Activated CD4-positive, alpha-beta T cell treated with anti-CD3 and anti-CD28 coated beads, Interleukin-2, amount 10 ng/mL, durations not matched to agents 7 days and 5 days (primary cell): ENCODE measurements at places on chromosomes 7 and 10.

GRCh38 chr7:143499743-143500348 is 22.2 kb downstream of the TAS2R41 start:
- H3K27ac ChIP-seq: no peak overlapping the region
- H3K36me3 ChIP-seq: no peaks in the 10 kb centered on the region
- no peaks in the 10 kb centered on the region for H3K27me3 ChIP-seq
- DNase-seq: no peak
- H3K4me3 ChIP-seq: no peak overlapping the region

- H3K27me3 ChIP-seq: no peaks in the 10 kb centered on the region
- no peaks in the 10 kb centered on the region for H3K36me3 ChIP-seq
- DNase-seq: no peak
- H3K27ac ChIP-seq: no peak within 1 kb of the TSS
- H3K4me1 ChIP-seq: peaks cover 11% of the 10 kb centered on the region
Measured at GRCh38 chr7:2476298-2476697, at the start of gene GRIFIN. Gene GRIFIN, minus strand, starts transcription at chr7:2476398. Its CDS starts 15 bp downstream, at chr7:2476383.

DNA sequence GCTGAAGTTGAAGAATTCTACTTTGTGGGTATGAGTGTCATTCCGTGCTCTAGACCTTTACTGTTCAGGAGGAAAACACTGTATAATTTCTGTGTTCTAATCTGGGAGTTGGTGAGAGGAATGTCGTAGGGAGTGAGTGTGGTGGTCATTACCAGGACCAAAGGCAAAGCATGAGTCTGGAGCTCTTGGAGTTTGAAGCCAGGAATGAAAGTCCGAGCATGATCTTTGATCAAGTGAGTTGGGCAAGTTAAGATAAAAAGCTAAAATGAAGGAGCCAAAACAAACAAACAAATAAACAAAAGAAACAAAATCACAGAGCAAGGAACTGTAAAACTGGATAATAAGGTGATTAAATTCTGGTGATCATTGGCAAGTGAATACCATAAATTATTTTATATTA is 161.4 kb downstream of the AGMO start:
- no peak overlapping the region for H3K27ac ChIP-seq
- H3K36me3 ChIP-seq: no peaks in the 10 kb centered on the region
- H3K4me3 ChIP-seq: no peak overlapping the region
- H3K27me3 ChIP-seq: no peaks in the 10 kb centered on the region
- DNase-seq: no peak

- peak overlapping the region; percentile 79 for H3K4me3 ChIP-seq
- H3K4me1 ChIP-seq: peaks cover 48% of the 10 kb centered on the region
- H3K36me3 ChIP-seq: peaks cover 2% of the 10 kb centered on the region
- H3K27me3 ChIP-seq: no peaks in the 10 kb centered on the region
- H3K27ac ChIP-seq: peak overlapping the region; percentile 92
Measured at GRCh38 chr7:94510582-94511496, 1.2 kb downstream of the CASD1 start.

GRCh38 chr7:152521420-152522337 is 85.9 kb upstream of the KMT2C start:
- no peaks in the 10 kb centered on the region for H3K27me3 ChIP-seq
- H3K36me3 ChIP-seq: no peaks in the 10 kb centered on the region
- no peaks in the 10 kb centered on the region for H3K4me1 ChIP-seq
- no peak overlapping the region for H3K27ac ChIP-seq
- no peak for DNase-seq

GRCh38 chr7:115146148-115146547 is 224.3 kb downstream of the MDFIC start:
- H3K36me3 ChIP-seq: no peaks in the 10 kb centered on the region
- H3K27ac ChIP-seq: no peak overlapping the region
- H3K27me3 ChIP-seq: peaks cover 8% of the 10 kb centered on the region
- no peaks in the 10 kb centered on the region for H3K4me1 ChIP-seq

GRCh38 chr10:77741746-77742145 is 104.1 kb upstream of the KCNMA1 start:
- no peak for DNase-seq
- peaks cover 5% of the 10 kb centered on the region for H3K27me3 ChIP-seq
- H3K36me3 ChIP-seq: no peaks in the 10 kb centered on the region

- H3K4me3 ChIP-seq: no peak overlapping the region
- H3K27me3 ChIP-seq: peaks cover 5% of the 10 kb centered on the region
- H3K4me1 ChIP-seq: no peaks in the 10 kb centered on the region
- H3K36me3 ChIP-seq: peaks cover 2% of the 10 kb centered on the region
- H3K27ac ChIP-seq: no peak overlapping the region
Measured at GRCh38 chr7:149348758-149349369, 86.9 kb downstream of the ZNF783 start.

DNA sequence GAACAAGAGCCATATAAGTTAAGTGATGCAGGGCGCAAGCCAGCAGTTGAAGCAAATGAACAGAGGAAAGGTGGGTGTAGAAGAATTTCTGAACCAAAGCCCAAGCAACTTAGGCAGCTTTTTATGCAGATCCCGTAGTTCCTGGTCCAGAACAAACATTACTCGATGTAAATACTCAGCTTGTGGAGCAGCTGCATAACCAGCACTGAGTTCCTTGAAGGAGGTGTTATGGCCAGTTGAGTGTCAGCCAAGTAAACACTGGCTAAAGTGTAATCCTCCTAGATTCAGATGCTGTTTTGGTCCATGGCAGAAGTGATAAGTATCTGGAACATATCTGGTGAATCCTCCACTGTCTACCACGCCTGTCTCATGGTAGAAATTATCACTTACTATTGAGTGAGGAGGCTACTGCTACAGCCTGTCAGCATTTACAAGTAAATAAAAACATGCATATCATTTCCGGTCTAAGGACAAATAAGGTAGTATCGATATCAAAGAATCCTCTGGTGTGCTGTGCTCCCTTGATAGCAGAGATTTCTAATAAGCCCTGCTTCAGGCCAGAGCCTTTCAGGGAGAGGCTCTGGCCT is 213.9 kb downstream of the DYNC1I1 start:
- H3K4me3 ChIP-seq: no peak overlapping the region
- no peak for DNase-seq
- H3K27ac ChIP-seq: no peak overlapping the region
- peaks cover 5% of the 10 kb centered on the region for H3K27me3 ChIP-seq
- H3K36me3 ChIP-seq: no peaks in the 10 kb centered on the region

DNA sequence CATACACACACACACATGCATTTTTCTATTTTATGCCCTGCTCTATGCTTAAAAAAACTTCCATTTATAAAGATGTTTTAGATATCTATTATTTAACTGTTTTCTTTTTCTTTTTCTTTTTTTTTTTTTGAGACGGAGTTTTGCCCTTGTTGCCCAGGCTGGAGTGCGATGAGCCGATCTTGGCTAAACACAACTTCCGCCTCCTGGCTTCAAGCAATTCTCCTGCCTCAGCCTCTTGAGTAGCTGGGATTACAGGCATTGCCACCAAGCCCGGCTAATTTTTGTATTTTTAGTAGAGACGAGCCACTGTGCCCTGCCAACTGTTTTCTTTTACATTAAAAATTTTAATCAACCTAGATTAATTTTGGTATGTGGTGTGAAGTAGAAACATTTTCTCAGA is 45.6 kb upstream of the PURB start:
- no peaks in the 10 kb centered on the region for H3K36me3 ChIP-seq
- H3K27me3 ChIP-seq: peaks cover 22% of the 10 kb centered on the region
- no peaks in the 10 kb centered on the region for H3K4me1 ChIP-seq
- no peak for DNase-seq
- H3K27ac ChIP-seq: no peak overlapping the region

DNA sequence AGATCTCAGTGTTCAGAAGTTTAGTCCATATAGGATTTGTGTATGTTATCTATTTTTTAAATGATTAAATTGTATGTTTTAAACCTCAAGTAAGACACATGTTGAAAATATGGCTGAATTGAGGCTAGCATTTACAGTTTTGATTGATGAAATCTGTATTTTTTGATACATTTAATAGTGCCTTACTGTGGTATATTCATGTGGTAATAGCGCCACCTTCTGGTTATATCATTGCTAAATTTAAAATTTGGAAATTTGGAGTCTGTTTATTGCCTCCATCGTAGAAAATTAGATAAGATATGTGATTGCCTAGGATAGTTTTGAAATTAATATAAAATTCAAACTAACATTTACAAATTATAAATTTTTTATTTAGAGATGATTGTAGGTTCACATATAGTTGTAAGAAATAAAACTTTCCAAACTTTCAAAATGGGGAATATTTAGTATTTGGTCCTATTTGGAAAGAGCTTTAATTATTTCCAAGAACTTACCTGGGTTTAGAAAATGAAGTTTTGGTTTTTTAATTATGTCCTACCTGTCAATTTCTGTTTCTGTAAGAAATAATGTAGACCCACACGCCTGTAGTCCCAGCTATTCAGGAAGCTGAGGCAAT is 19.1 kb upstream of the ARMS2 start:
- H3K4me1 ChIP-seq: no peaks in the 10 kb centered on the region
- H3K27ac ChIP-seq: no peak overlapping the region
- no peaks in the 10 kb centered on the region for H3K27me3 ChIP-seq
- H3K4me3 ChIP-seq: no peak overlapping the region
- peak; percentile 24 for DNase-seq
- no peaks in the 10 kb centered on the region for H3K36me3 ChIP-seq

- H3K4me3 ChIP-seq: no peak overlapping the region
- no peak overlapping the region for H3K27ac ChIP-seq
- H3K36me3 ChIP-seq: peaks cover 5% of the 10 kb centered on the region
- H3K27me3 ChIP-seq: no peaks in the 10 kb centered on the region
- peaks cover 38% of the 10 kb centered on the region for H3K4me1 ChIP-seq
Measured at GRCh38 chr7:8109196-8110022, 140.8 kb downstream of the GLCCI1 start.

DNA sequence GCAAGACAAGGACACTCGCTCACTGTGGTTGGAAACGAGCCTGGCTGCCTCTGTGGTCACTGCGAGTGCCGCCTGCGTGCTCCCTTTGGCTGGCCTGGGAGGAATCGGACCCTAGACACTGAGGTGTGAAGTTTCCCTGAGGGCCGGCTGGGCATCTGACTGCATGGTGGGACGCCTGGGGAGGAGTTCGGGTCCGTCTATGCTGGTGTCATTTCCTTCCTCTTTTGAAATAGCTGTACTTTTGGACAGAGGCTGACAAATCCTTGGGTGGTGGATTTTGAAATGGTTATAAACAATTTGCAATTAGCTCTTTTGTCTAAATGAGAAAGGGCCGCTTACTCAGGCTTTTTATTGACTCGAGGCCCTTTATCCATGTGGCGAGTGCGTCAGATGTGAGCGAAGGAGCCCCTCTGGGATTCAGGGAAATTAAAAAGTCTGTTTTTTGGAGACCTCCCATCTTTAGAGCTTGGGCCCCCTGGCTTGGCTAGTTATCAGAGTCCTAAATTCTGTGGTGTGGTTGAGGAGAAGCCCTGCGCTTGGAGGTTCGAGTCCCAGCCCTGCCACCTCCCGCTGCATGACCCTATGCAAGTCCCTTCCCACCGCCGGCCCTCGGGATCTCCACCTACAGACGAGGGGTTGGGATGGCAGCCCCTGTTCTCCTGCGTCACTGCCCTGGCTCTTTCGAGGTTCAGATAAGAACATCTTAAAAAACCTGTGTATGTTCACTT is 147.1 kb downstream of the RGS10 start:
- DNase-seq: no peak
- H3K4me1 ChIP-seq: no peaks in the 10 kb centered on the region
- no peak overlapping the region for H3K27ac ChIP-seq
- no peak overlapping the region for H3K4me3 ChIP-seq
- peaks cover 5% of the 10 kb centered on the region for H3K36me3 ChIP-seq

DNA sequence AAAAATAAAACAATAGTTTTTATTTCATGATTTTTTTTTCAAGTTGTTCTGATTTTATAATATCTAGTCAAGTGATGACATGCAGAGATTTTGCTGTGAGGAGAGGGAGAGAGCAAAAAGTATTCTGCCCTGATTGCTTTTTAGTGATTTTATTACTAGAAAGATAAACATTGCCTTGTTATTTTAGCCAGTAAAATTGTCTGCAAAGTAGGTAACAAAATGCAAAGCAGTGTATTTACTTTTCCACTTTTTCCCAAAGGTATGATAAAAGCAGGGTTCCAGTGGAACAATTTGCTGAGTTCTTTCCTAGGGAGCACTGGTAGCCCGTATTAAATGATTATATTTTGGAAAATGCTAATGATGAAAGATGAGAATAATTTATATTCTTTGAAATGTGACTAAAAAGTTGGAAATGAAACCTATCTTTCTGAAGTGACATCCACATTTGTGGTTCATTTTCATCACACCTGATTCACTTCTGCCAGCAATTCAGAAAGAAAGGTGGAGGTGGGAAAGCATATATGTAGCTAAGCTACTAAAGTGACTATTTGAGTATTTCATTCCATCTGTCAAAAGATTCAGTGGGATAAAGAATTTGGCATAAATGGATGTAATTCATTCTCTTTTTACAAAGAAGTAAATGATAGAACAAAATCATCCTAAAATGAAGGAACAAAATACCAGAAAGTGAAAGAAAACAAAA is 300.3 kb downstream of the ADK start:
- no peak for DNase-seq
- H3K27me3 ChIP-seq: no peaks in the 10 kb centered on the region
- peaks cover 8% of the 10 kb centered on the region for H3K4me1 ChIP-seq
- peaks cover 8% of the 10 kb centered on the region for H3K36me3 ChIP-seq

DNA sequence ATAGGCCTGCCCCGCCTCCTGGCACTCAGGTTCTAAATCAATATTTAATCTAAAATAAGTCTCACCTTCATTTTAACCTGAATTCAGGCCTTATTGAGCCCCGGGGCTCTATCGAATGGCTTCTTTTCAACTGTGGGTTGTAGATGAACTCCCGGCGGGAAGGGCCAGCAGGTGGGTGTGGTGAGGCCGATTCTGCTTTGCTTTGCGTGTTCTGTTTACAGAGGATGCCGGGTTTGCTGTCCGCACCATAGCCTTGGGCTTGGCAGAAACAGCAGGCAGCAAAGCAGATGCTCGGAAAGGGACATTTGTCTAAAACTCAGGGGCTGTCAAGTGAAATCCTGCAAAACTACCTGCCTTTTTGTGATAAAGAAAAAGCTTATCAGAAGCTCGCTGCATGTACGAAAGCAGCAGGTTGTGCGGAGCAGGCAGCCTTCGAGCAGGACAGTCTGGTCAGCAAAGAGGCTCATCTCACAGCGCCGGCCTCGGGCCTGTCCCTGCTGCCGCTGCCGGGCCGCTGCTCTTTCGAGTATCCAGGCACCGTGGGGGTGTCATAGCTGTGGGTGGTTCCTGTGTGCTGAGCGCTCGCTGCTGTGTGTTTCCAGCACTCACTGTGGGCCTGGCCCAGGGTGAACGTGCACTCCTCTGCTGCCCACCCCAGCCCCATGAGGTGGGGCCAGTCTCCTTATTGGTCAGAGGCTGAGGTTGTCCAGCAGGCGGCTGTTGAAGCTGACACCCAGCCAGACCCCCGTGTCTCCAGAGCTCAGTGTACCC is 434.8 kb upstream of the FOXK1 start:
- H3K27me3 ChIP-seq: no peaks in the 10 kb centered on the region
- no peaks in the 10 kb centered on the region for H3K36me3 ChIP-seq
- no peak overlapping the region for H3K4me3 ChIP-seq
